ENCODE measurements at places on chromosomes 5 and 9.

DNA sequence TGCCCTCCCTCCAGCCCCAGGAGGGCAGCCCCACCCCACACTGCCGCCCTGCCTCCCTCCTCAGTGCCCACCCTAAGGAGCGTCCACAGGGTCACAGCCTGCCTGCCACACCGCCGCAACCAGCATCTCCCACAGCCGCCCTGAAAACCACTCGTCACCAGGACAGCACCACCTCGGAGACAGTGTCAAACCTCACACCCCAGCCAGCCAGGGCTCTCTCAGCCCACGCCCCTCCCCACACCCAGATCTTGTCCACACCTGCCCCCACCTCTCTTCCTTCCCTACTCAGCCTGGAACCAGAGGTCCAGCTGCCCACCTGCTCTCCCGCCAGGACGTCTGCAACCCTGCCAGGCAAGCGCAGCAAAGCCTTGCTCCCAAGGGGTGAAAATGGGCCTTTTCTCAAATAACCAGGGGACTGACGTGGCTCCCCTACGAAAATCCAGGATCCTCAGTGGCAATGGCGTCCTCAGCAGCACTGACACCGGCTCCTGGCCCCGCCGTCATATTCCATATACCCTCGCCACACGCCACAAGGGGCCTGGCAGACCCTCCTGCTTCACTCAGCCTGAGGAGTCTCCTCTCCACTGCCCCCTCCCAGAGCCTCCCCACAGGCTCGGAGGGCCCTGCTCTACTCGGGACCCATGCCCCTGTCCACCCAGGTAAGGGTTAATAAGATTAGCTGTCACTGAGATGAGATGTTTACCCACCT is 71.0 kb upstream of the ADAMTS2 start:
- DNase-seq = no peak

GRCh38 chr5:172541773-172542136 is 87.4 kb upstream of the SH3PXD2B start:
- no peak for DNase-seq

GRCh38 chr9:112258106-112258505 is 75.3 kb downstream of the PTBP3 start:
- no peak for DNase-seq

DNA sequence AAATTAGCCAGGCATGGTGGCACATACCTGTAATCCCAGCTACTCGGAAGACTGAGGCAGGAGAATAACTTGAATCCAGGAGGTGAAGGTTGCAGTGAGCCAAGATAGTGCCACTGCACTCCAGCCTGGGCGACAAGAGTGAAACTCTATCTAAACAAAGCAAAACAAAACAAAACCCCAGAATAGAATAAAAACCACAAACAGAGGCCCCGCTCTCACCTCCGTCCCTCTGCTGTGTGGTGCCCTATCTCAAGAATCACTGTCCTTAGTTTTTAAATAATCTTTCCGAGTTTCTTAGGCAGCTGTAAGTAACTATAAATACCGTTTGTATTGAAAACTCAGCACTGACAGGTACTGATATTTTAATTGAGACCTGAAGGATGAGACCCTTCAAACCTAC is 42.7 kb upstream of the IER5L start:
- no peak for DNase-seq

DNA sequence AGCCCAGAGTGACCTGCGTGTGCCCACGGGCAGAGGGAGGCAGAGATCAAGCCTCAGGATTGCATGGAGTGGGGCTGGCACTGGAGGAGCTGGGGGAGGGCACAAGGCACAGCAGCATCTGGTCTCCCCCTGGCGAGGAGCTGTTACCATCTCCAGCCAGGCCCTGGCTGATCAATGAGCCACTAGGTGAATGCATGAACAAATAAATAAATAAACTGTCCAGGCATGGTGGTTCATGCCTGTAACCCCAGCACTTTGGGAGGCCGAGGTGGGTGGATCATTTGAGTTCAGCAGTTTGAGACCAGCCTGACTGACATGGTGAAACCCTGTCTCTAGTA is 14.3 kb upstream of the PSMB7 start:
- DNase-seq = no peak

- no peak for DNase-seq
Observed at GRCh38 chr5:143384865-143385657, 18.4 kb downstream of the NR3C1 start.

GRCh38 chr9:100602342-100602801 is 24.5 kb downstream of the CAVIN4 start:
- DNase-seq = peak; percentile 8

DNA sequence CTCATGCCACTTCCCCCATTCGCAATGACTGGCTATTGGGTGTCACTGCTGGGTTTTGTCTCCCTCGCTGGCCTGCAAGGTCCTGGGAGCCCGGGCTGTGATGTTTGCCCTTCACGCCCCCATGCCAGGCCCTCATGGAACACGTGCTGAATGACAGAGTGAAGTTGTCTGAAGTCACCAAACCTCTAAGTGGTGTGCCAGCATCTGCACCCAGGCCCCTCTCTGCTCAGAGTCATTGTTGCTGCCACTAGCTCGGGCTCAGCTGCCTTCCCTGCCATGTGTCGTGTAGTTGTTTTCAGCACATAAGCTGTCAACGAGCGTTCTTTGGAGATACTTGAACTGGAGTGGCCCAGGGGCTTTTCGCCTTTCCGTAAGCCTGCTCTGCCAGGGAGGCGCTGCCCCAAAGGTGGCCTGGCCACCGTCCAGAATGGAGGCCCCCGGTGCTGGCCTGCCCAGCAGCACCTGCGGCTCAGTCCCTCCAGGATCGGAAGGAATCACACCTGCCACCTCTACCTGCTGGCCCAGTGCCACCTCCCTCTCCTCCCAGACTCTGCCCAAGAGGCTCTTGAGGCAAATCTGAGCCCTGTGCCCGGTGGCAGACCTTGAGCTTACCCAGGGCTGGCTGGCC is 250.1 kb downstream of the PBX3 start:
- no peak for DNase-seq

GRCh38 chr9:89078860-89079259 is 87.6 kb downstream of the S1PR3 start:
- DNase-seq = no peak

DNA sequence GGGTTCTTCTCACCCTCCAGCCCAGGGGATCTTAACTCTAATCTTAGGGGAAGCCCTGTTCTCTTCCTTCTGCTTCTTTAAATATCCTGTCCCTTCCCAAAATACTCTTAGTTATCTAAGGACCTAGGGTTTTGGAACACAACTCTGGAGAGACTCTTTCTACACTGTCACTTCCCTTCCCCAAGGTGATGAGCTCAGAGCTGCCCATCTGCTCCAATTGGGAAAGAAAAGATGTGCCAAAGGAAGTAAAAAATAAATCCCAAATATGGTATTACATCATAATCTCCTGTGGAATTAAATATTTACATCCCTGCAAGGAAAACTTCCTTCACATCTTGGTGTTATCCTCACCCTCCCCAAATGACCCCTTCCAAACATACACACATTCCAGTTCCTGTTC is 291.2 kb downstream of the EPB41L4A start:
- DNase-seq = no peak

DNA sequence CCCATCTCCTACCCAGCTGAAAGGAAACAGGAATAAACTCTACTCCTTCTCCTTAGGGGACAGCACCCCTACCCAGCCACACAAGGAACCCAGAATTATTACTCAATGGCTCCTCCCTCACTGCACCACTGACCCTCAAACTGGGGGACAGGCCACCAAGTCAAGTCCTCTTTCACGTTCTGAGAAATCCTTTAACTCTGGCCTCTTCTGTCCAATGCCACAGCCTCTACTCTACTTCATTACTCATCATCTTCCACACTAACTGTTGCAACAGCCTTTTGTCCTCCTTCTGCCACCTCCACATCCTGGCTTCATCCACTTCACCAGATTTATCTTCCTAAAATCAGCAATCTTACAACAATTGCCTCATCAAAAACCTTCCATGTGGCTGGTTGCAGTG is 6.8 kb downstream of the TTC39B start:
- no peak for DNase-seq

GRCh38 chr9:90009447-90009846 is 404.6 kb downstream of the GADD45G start:
- peak; percentile 21 for DNase-seq

GRCh38 chr5:158055111-158055501 is 196.2 kb upstream of the CLINT1 start:
- peak; percentile 22 for DNase-seq

GRCh38 chr9:128690684-128691034 is 1.6 kb downstream of the SET start:
- DNase-seq = no peak

DNA sequence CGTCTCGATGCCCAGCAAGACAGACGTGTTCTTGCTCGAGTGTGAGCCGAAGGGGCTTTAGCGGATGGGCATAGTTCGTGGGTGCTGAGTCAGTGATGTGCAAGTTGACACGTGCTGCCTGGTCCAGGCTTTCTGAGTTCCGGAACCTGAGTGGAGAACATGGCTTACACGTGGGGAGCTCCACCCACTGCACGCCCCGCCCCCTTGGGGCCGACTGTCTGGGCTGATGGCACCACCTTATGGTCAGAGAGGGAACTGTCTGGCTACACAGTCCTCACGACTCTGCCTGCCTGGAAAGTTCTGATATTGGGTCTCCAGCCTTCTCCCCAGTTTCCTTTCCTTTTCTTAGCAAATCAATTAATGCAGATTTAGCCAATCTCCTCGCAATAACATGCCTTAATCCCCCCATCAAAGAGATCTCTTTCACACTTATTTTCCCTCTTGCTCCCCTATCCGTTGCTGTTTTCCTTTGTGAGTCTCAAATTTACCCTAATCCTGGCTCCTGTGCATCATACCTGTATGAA is 3.8 kb upstream of the STC2 start:
- peak; percentile 79 for DNase-seq

DNA sequence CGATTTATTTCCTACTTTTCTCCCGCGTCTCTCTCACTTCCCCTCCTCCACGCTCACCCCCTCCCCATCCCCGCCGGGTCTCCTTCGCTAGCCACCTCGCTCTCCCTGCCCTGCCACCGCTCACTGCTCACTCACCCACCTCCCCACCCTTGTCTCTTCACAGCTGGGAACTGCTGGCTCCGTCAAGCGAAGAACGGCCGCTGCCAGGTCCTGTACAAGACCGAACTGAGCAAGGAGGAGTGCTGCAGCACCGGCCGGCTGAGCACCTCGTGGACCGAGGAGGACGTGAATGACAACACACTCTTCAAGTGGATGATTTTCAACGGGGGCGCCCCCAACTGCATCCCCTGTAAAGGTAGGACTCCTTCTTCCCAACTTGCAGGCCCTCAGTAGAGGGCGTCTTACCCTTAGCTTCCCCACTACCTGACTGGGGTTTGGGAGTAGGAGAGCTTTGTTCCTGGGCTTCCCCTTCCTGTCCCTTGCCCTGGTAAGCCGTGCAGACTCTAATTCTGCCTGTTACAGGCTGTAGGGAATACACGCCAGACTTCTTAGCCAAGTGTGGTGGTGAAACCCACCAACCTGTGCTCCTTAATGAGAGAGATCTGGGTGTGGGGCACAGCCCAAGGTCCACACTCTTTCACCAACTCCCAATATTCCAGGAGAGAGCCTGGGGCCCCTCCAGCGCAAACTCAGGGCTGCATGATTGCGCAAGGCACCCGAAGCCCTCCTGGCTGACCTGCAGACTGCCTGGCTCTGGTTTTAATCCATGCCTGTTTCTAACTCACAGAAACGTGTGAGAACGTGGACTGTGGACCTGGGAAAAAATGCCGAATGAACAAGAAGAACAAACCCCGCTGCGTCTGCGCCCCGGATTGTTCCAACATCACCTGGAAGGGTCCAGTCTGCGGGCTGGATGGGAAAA is 2.5 kb downstream of the FST start:
- no peak for DNase-seq

DNA sequence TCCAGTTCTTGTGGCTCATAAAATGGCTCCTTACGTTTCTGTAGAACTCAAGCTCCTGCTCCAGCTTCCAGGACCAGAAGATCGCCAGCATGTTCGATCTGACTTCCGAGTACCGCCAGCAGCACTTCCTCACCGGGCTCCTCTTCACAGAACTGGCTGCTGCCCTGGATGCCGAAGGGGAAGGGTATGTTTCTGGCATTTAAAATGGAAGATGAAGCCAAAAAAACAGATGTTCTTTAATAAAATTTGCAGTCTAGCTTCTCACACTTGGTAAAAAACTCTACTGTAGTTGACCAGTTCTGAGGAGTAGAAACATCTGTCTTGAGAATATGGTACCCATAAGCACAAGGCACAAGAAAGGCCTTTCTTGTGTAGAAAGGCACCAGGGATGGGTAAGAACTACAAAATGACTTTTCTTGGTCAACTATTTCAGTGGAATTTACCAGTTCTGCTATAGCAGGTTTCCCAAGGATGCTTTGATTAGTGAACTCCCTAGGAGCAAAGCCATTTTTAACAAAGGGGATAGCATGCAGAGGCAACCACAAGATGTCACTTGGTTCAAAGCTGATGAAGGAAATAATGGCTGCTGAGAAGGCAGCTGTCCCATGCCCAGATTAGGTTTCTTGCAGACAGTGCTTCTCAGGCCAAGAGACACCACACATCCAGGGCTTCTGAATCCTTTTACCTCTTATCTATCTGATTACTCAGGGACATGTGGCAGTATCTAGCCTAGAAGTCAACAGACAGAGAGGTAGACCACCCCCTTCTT is 192.4 kb downstream of the DOCK8 start:
- no peak for DNase-seq

DNA sequence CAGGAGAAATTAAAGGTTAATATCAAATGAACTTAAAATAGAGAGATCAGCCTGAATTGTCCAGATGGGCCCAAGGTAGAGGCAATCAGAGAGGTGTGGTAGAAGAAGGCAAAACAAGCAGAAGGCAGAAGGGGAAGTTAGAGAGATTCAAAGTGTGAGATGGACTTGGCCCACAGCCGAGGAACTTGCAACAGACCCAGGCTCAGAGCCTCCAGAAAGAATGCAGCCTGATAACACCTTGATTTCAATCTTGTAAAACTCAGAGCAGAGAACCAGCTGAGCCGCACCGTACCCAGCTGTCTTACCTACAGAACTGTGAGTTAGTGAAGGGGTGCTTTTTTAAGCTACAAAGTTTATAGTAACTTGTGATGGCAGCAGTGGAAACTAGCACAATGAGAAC is 190.9 kb downstream of the RFK start:
- no peak for DNase-seq

DNA sequence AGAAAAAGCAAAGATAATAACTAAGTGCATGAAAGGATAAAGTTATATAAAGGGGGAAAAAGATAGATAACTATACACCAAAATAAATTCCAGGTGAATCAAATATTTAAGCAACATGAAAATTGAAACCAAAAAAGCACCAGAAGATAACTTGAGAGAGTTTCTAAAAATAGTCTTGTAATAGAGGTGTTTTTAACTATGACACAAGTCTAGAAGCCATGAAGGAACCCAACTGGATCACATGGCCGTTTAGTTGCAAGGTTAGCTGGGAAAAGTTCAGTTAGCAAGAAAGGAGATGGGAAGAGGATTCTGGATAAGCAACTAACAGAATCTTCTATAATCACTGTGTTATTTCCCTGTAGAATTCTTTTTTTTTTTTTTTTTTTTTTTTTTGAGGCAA is 9.2 kb upstream of the RASA1 start:
- no peak for DNase-seq

All from DND-41 (cell line).